ENCODE measurements at places on chromosomes 5 and 9.

GRCh38 chr5:7759257-7759871 lies 91.6 kb downstream of the CFAP90 start:
- no peak for DNase-seq

GRCh38 chr9:124342776-124343485 lies 72.3 kb downstream of the PSMB7 start:
- DNase-seq, result peak; percentile 86

GRCh38 chr5:134077926-134078580 lies 36.4 kb upstream of the TCF7 start:
- DNase-seq, result no peak

- no peak for DNase-seq
Observed at GRCh38 chr5:69007163-69007562, 86.7 kb upstream of the SLC30A5 start.

- DNase-seq, result no peak
Observed at GRCh38 chr5:136037001-136037705, 8.4 kb downstream of the TGFBI start.

DNA sequence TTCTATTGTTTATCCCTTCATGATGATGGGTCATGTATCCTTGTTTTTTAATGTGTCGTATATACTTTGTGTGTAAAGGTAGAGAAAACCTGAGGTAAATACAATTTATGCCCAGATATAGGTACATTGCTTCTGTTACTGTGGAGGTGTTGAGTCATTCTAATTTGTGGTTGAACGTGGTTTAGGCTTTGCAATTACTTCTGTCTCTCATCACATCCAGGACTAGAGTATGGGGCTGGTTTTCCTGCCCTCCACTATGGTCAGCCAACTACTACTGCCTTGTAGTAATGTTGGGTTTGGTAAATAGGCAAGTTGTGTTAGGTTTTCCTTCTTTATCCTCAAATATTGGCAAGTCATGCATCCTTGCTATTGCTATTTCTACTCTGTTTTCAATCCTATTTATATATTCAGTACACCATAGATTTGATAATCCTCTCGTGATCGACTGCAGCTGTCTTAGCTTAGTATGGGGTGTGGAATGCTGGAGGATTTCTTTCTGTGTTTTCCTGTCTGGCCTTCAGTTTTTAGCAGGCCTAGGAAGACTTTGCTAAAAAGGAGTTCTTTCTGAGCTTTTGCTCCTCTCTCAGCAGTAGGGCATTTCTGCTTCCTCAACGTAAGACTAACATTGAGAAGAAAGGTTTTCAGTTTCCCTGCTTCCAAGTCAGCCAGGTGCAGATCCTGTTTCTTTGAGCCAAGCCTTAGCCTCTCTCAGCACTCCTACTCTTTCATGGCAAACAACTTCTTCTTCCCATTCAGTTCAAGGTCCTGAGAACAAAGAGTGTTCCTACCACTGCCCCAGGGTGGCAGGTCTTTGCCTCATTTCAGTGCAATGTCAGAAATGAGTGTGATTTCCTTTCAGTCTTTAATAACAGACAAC lies 844.4 kb upstream of the CDH18 start:
- no peak for DNase-seq

- DNase-seq, result peak; percentile 98
Observed at GRCh38 chr5:136058039-136058971, 29.5 kb downstream of the TGFBI start.

DNA sequence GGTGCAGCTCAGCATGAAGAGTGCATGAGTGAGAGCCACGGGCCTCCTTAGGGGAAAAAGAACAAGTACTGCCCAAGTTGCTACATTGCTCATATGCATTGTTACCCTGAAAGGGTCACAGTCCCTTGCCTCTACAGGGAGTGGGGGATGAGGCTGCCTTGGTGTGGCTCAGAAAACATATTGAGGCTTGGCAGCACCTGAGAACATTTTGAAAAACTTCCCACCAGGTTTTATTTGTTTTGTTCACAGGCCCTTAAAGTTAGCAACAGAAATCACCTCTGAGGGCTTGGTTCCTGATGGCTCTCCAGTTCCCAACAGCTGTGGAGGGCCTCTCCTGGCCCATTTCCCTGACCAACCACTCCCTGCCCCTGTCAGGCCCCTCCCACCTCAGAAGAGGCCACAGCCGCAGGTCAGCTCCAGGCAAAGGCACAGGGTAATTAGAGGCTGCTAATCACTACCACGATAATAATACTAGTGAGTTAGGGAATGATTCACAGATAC lies 90.7 kb upstream of the ADRA1B start:
- no peak for DNase-seq

GRCh38 chr5:174837919-174838902 lies 113.8 kb downstream of the MSX2 start:
- DNase-seq, result peak; percentile 32

DNA sequence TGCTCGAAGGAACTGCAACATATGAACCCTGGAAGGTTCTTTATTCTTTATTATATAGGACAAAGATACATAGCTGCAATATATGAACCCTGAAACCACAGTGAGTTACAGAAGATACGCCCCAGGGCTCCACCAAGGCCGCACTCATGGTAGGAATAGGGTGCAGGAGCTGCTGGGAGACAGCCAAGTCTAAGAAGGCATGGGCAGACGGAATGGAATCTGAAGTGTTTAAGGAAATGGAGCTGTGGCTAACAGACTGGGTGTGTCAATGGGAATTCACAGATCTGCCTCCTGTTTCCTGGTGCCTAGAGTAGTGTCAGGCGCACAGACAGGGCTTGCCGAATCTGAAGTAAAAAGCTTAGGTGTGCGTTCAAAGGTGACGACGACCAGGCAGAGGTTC lies 286.4 kb downstream of the DENND1A start:
- DNase-seq, result no peak

GRCh38 chr9:115952430-115953292 lies 200.9 kb upstream of the PAPPA start:
- DNase-seq, result peak; percentile 45

GRCh38 chr9:128362774-128363173 lies 8.4 kb upstream of the URM1 start:
- no peak for DNase-seq

DNA sequence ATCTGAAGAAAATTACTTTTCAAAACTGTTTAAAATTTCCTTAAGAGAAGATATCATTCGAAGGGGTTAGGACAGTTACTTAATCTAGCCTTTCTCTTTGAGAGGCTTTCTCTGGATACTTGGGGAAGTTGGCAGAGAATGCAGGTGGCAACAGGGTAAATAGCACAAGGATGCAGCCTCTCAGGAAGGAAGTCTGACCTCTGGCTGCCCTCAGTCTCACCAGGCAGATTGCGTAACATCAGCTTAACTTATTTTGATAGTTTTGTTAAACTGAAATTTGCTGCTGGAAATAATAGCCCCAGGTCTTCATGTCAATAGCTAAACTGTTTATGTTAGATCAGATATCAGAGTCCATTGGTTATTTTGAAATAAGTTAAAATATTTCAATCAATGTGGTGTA lies 20.4 kb downstream of the CCDC192 start:
- no peak for DNase-seq

DNA sequence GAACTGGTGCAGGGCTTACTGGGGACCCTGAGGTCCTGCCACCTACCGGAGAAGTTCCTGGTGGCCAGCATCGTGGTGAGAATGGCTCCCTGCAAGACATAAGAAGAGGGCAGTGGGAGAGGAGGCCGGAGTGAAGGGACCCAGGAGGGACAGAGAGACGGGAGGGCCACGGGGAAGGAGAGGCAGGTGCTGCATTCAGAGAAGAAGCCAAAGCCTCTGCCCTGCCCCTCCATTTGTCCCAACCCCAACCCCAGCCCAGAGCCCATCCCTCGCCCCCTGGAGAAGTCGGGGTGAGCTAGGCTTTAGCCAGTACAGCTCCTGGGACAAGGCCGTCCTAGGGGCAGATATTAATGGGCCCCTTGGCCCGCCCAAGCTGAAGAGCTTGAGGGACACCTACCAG lies 41.8 kb downstream of the CAMK2A start:
- no peak for DNase-seq

GRCh38 chr9:127554966-127555839 lies 56.9 kb upstream of the STXBP1 start:
- no peak for DNase-seq

GRCh38 chr5:53095931-53096525 lies 13.5 kb downstream of the MOCS2 start:
- DNase-seq, result no peak

- no peak for DNase-seq
Observed at GRCh38 chr5:8376478-8376877, 507.5 kb downstream of the MTRR start.

- DNase-seq, result no peak
Observed at GRCh38 chr5:181173027-181173419, 25.6 kb downstream of the OR2V2 start.

DNA sequence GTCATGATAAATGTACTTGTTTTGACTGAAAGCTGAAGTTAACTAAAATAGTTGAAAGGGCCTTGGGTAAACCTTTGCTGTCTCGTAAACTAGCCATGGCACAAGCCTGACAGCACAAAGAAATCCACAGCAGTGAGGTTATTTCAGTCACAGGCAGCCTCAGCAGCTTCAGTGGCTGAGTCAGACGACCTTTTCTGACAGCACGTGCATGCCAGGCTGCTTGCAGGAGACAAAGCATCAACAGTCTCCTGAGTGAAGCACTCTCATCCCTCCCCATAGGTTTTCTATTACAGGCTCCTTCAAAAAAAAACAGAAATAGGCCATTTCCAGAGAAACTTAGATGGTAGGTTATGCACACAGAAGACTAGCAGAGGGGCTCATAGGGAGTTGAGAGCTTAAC lies 34.6 kb downstream of the OXCT1 start:
- peak; percentile 76 for DNase-seq

DNA sequence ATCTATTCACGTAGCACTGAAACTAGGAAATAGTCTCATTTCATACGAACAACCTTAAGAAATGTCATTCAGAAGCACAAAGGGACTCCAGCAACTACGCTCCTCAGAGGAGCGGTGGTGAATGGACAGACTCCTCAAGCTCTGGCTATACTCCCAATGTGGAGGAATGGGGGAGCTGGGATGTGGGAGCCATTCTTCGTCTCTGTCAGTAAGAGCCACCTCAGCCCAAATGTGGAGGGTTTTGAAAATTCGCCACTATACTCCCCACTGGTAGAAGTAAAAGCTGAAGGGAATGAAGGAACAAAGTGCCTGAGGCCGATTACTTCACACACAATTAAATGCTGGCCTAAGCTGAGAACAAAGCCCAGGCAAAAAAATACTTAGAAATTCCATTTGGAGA lies 96.3 kb downstream of the ADAMTS12 start:
- DNase-seq, result no peak

DNA sequence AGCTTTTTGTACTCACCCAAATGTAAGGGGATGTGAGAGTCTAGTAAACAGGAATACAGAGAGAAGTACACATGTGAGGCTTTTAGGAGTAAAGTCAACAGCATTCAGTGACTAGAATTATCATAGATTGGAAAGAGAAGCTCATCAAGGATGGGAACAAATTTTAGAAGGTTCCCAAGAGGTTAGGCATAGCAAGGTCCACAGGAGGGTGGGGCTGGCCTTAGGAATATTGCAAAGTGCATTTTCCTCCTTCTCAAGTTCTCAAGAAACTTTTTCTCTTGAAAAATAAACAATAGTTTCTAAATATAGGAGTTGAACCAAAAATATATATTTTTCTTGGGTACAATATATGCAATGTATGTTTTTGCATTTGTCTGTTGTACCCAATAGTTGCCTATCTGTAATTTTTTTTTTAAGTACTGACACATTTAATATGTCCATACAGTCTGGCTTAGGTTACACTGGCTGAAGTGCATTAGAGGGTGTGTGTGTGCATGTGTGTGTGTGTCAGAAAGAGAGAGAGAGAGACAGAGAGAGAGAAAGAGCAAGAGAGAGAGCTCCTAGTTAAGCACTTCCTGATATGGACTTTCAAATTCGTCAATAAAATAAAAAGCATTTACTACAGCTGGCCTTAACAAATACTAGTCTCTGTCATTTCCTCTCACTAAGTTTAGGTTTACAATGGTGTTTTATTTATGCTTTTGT lies 62.2 kb downstream of the SNX18 start:
- no peak for DNase-seq

DNA sequence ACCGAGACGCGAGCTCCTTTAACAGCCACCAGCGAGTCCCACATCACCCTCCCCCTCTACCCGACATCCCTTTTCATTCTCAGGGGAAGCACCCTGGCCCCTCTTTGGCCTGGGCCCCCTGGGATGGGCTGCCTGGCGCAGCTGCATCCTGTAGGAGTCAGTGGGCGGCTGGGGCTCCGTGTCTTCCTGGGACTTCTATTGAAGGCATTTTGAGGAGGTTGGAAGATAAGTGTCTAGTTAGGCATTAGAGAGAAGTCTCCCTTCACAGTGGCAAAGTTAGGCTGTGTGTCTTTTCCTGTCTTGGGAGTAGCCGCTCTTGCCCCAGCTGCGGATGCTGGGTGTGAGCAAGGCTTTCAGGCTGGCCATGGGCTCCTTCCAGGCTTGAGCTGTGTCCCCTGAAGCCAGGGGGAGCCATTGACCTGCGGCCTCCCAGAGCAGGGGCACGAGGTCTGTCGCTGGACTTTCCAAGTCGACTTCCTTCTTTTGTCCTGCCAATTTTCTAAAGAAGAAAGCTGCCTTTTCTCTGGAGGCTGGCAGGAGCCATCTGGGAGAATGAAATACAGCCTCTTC lies 18.6 kb upstream of the NKD2 start:
- no peak for DNase-seq

- no peak for DNase-seq
Observed at GRCh38 chr9:69444791-69445190, 119.8 kb downstream of the ENTREP1 start.

- DNase-seq, result no peak
Observed at GRCh38 chr5:169181814-169182213, 119.1 kb downstream of the SLIT3 start.

- DNase-seq, result no peak
Observed at GRCh38 chr5:38473008-38473407, 83.4 kb downstream of the LIFR start.

- DNase-seq, result no peak
Observed at GRCh38 chr9:3401221-3401954, 124.4 kb downstream of the RFX3 start.

DNA sequence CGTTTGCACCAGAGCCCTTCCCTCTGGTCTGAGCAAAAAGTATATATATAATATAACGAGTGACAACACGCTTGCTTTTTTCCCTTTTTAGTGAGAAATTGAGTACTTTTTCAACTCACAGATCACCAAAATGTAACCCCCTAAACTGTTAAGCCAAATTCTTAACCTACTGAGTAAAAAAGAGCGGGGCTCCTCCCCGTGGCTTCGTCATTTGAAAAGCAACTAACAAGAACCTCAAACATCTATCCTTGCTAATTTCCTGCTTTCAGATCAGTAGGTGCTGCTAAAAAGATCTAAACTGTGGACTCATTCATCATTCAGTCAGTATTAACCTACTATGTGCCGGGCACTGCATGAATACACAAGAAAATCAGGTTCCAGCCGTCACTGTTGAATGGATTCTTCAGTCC lies 1.0 kb upstream of the PTBP3 start:
- no peak for DNase-seq

Data from skeletal muscle cell (primary cell).